ENCODE measurements at places on chromosomes 3 and 15.

DNA sequence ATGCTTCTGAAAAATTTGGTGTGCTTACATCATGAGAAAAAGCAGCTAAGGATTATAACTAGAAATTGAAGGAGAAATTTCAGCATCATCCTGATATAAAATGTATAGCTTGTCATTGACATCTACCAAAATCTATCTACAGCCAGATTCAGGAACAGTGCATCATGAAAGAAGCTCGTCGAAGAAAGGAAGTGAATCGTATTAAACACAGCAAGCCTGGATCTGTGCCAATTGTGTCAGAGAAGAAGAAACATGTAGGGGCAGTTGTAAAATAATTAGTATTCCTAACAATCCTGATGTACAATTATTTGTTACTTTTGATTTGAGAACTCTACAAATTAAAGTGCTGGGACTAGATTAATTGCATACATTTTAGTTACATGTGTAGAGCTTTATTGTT is 37.2 kb downstream of the AP4E1 start:
- DNase-seq: no peak

DNA sequence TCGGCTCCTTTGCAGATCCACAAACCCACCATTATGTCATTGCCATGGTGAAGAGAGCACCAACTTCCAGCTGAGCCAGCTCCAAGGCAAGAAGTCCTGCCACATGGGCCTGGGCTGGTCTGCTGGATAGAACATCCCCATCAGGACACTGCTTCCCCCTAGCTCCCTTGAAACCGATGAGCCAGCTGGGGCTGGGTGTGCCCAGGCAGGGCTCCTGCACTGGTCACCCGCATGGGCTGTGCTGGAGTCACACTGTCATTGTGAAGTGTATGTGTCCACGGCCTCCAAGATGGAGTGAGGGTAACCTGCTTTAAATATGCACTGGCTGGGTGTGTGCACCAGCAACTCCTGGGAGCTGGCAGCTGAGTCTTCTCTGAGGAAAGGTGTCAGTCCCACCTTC is 31.0 kb upstream of the TOPBP1 start:
- DNase-seq: no peak

DNA sequence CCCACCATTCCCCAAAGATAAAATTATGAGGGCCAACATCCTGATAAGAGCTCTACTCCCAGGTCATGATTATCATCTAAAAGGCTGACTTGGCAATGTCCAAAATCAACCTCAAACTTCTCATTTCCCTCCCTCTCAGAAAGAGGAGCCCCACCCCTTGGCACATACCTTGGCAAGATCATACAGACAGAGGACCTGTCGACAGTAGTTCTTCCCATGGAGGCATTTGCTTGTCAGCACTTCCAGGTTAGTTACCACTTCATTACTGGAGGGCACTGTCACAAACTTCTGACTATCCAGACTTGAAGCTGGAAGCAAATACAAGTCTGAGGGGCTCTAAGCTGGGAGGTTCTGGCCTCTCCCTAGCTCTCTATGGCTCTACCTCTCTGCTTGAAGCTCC is 37.8 kb downstream of the EIF3J start:
- DNase-seq: no peak

GRCh38 chr15:75192307-75192706 is 9.4 kb upstream of the C15orf39 start:
- no peak for DNase-seq

GRCh38 chr15:21271566-21271965 is 168.7 kb downstream of the POTEB3 start:
- DNase-seq: no peak

All from right lung (tissue), 10 donors.